ENCODE measurements at places on chromosomes 12 and 14.
A peak's percentile ranks its signal among the peaks of the same experiment; 100 is the strongest.

- DNase-seq = no peak
These were observed 359.4 kb upstream of the FOXG1 start for GRCh38 chr14:28407031-28407825.

- peak; percentile 42 for DNase-seq
These were observed 22.1 kb upstream of the NINJ2 start for GRCh38 chr12:685388-685787.

DNA sequence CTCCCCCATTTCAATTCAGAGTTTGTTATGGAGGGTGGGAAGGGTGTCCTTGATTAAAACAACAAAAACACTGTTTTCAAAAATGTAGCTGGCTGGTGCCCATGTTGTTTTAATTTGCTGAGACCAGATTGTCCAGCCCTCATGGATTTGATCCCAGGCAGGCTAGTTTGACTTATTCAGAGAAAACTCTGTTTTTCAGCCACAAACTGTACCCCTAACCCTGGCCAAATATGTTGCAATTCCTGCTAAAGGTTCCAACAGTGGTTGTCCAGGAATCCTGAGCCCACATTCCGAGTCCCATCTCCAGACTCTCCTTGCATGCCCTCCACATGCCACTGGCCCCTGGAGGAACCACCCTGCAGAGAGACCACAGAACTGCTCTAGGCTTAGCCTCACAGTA is 36.0 kb downstream of the MAP1LC3B2 start:
- no peak for DNase-seq

DNA sequence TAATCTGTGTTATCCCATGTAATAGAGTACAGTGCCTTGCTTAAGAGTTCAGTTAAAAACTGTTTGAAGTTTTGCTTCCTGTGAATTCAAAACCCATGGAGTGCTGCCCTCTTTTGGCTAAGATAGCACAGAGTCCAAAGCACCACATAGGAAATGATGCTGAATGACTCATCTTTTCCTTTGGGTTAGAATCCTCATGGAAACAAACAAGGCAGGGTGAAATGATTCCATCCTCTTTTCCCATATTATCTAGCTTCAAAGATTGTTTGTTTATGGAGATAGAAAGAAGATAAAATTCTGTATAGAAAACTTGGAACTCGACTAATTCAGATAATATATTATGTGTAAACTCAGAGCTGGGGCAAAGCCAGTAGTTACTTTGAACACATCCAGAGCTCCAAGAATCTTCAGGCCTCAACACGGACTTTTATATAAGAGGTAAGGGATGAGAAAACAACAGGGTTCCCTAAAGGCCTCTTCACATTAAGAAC is 87.4 kb downstream of the OTOGL start:
- no peak for DNase-seq

DNA sequence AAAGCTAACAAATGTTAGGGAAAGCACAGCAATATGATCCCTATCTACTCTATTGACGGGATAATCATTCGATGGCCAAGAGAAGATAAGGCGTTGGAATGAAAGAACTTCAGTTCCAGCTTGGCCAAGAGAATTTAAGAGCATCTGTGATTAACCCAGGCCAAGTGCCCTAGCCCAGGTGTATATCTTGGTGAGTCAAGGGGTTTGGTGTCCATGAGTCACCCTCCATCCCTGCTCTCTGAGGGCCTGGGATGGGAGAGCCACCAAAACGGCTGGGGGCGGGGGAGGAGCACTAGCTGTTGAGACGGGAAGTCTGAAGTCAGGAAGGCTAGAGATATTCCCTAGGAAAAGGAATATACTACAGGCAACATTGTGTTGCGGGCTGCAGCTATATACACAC is 13.0 kb downstream of the TBPL2 start:
- no peak for DNase-seq

- no peak for DNase-seq
These were observed 212.1 kb upstream of the CAND1 start for GRCh38 chr12:67057072-67057471.

- no peak for DNase-seq
These were observed 441.1 kb downstream of the PCNX1 start for GRCh38 chr14:71348394-71348793.

GRCh38 chr12:53423597-53423996 is at the start of gene AMHR2:
AMHR2 (plus strand) TSS chr12:53423855; CDS start chr12:53423935, 80 bp downstream.
- DNase-seq = no peak

DNA sequence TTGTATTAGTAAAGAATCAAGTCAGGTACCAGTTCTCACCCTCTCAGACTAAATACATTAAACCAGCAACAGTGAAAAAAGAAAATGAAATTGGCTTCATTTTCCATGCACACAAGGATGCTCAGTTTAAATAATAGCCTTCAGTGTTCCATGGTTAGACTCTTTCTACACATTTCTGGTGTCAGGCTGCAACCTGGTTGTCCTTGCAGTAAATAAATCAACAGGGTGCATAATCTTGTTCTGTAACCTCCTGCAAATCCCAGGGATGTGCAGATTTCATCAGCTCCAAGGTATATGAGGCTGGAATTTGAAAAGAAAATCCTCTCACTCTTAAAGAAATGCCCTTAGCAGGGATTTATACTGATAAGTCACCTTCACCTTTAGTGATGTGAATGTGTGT is 46.7 kb upstream of the BTG1 start:
- DNase-seq = no peak

DNA sequence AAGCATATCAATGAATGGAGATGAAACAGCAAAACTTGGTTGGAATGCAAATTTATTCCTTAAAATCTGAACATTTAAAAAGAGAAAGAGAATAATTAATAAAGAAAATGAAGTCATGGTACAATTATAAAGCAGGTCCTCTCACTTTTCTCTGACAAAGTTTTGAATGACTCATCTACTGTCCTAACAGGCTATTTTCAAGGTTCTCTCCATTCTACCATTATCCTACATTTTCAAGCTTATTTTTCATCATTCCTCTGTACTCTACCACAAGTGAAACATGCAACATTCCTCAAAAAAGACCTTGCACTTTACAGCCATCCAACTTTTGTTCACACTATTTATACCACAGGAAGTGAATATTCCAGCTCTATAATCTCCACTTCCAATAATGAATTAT is 36.9 kb upstream of the AP4S1 start:
- DNase-seq = no peak

DNA sequence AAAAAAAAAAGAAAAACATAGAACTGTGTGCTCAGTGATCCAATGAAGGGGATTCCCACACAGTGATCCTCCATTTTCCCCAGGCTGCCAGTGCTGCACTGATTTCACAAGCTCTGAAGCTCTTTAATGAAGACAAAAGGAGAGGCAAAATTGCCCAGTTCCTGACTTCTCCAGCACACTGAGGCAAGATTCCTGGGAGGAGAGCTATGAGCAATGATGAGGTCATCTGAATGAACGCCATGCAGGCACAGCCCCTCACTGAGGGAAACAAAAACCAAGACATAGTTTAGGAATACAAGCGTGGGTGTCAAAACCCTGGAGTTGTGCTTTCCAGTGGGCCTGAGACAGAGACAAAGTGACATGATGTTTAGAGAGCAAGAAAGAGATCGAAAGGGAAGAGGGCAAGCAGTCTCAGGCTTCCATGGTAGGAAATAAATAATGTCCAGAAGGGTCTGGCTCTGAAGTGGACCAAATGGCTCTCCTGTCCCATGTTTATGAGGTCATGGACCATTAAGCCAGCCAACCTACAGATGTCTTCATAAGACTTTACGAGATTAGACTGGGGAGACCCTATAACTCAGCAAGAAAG is 40.9 kb upstream of the SMUG1 start:
- DNase-seq = no peak

DNA sequence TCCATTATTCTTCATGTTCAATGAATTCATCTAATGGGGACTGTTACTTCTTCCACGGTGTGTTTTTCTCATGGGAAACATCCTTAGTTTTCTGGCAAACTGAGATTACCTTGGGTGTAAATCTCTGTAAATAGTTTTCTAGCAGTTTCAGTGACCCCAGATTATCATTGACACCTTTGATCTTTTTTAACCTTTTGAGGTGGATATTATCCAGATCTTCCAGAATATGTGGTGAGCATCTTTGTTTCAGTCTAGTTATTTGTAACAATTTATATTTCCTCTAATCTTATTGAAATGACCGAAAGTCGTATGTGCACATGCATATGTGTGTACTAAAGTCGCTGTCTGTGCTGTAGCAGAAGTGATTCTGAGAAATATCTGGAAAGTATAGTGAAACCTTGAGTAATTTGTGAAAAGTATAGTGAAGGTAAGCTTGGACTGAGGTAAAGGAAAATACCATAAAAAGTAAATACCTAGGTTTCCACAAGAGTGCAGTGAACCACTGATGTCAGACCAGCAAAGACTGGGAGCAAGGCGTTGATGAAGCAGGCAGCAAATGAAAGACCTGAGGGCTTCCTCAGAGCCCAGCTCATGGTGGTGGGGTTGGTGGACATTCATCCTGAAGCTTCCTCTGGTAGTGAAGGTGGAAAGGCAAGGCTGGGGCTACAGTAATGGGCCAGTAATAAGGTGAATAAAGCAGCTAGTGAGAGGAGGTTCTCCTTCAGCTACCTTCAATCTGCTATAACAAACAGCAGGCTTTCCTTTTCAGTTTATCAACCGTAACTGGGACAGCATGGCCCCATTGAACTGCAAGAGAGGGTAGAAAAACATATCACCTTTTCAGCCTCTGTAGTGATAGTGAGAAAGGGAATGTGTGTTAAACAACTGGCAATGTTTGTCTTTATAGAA is 480.2 kb upstream of the FBXO33 start:
- DNase-seq = no peak

GRCh38 chr12:128649902-128650301 is 173.9 kb downstream of the SLC15A4 start:
- no peak for DNase-seq

GRCh38 chr12:106000382-106001104 is 138.2 kb downstream of the NUAK1 start:
- no peak for DNase-seq

GRCh38 chr12:97168804-97169203 is 261.7 kb downstream of the NEDD1 start:
- no peak for DNase-seq

Measured in T-helper 17 cell (primary cell).